ENCODE measurements at places on chromosomes 12 and 14.

GRCh38 chr12:121490401-121491281 is 90.2 kb downstream of the KDM2B start:
- DNase-seq = no peak

GRCh38 chr12:21276826-21277225 is 57.9 kb downstream of the SLCO1A2 start:
- no peak for DNase-seq

- DNase-seq = no peak
Measured at GRCh38 chr12:102033991-102034745, 27.6 kb downstream of the WASHC3 start.

DNA sequence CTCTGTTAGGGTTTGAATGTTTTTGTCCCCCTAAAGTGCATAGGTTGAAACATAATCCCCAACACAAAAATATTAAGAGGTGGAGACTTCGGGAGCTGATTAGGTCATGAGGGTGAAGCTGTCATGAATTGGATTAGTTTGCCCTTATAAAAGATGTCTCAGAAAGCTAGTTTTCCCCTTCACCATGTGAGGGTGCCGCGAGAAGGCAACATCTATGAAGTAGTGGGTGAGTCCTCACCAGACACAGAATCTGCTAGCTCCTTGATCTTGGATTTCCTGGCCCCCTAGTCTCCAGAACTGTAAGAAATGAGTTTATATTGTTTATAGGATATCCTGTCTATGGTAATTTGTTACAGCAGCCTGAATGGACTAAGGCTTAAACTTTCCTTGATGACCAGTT is 301.5 kb upstream of the ATP2B1 start:
- no peak for DNase-seq

All from activated CD4-positive, alpha-beta T cell treated with anti-CD3 and anti-CD28 coated beads, Interleukin-2, amount 10 ng/mL, durations not matched to agents 7 days and 5 days (primary cell).